ENCODE measurements at places on chromosomes 11 and 22.

GRCh38 chr11:63536669-63537292, at the start of gene PLAAT4:
Gene PLAAT4 (plus strand): TSS chr11:63536808. CDS start chr11:63536869, 61 bp downstream.
- peak; percentile 71 for DNase-seq

- DNase-seq = no peak
Observed at GRCh38 chr22:38246692-38247091, 26.1 kb downstream of the TMEM184B start.

GRCh38 chr22:44549701-44550100, 51.7 kb upstream of the RTL6 start:
- no peak for DNase-seq

GRCh38 chr22:36922105-36922608, 8.7 kb downstream of the CSF2RB start:
- DNase-seq = no peak

GRCh38 chr11:4185561-4185960, 91.0 kb downstream of the RRM1 start:
- no peak for DNase-seq

GRCh38 chr11:330694-331357, 10.2 kb upstream of the IFITM3 start:
- DNase-seq = peak; percentile 49

All from T-helper 1 cell (primary cell).